ENCODE measurements at places on chromosomes 2 and 18.
A peak's percentile ranks its signal among the peaks of the same experiment; 100 is the strongest.

- no peak for DNase-seq
Measured at GRCh38 chr2:194252127-194252526, 1404.9 kb upstream of the SLC39A10 start.

GRCh38 chr2:240965905-240966456 lies 32.4 kb upstream of the SNED1 start:
- DNase-seq = no peak

DNA sequence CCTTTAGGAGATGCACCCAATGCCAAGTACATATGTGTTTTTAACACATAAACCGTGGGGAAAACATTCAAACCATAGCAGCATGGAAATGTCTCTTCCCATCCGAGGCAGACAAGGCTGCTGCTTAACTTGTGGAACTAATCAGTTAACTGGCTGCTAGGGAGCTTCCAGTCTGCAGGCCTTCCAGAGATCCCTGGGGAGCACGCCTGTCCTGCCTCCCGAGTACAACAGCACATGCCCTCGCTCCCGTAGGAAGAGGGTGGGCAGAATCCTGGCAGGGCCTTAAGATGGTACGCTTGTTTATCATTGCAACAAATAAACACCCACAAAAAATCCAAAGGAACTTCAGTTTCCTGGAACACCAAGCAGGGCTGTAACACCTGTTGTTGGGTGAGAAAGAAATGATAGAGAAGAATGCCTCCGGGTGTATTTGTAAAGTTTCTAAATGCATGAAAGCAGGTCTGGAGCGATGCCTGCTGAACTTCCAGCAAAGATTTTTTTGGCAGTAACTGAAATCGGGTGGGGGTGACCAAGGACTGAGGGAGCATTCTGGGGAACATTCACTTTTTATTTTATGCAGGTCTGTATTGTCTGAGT lies 56.2 kb downstream of the EDAR start:
- no peak for DNase-seq

GRCh38 chr2:101811226-101812015 lies 113.9 kb downstream of the MAP4K4 start:
- DNase-seq = no peak

- DNase-seq = no peak
Measured at GRCh38 chr2:70776266-70776665, 8.3 kb upstream of the ADD2 start.

DNA sequence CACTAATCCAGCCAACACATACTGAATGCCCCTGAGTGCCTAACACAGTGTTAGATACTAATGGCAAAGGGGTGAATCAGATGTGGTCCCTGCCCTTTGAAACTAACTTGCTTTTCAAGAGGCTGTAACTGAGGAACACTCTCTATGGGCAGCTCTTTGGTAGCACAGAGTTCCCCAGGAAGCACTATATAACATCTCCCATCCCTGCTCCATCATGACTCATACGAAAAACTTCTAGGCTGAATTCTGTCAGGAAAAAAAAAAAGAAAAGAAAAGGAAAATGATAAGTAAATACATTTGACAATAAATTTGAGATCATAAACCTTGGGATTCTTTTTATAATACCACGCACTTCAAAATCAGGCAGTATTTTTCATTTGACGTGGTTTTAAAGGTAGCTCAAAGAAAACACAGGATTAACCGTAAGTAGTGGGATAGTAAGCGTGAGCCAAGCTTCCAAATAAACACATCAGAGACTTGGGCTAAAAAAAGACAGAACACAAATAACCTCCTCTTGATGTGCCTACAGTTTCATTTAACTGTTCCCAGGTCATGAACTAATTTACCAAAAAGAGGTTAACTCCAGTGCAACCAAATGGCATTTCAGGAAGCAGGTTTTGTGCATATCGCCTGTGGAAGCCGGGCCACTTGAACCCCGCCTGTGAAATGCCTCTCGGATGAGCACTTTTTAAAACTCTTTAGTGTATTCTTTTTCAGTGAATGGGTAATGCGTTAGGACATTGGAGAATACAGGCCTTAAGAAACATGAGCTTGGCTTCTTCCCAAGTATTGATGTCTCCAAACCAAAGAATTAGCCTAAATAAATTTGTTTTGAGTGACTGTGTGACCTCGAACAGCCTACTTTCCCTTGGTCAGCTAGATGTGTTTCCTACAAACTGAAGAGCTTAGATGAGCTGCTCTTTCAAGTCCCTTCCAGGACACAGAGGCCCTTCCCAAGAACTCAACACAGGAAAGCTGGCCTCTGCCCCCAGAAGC lies 42.0 kb downstream of the RDH14 start:
- peak; percentile 70 for DNase-seq

DNA sequence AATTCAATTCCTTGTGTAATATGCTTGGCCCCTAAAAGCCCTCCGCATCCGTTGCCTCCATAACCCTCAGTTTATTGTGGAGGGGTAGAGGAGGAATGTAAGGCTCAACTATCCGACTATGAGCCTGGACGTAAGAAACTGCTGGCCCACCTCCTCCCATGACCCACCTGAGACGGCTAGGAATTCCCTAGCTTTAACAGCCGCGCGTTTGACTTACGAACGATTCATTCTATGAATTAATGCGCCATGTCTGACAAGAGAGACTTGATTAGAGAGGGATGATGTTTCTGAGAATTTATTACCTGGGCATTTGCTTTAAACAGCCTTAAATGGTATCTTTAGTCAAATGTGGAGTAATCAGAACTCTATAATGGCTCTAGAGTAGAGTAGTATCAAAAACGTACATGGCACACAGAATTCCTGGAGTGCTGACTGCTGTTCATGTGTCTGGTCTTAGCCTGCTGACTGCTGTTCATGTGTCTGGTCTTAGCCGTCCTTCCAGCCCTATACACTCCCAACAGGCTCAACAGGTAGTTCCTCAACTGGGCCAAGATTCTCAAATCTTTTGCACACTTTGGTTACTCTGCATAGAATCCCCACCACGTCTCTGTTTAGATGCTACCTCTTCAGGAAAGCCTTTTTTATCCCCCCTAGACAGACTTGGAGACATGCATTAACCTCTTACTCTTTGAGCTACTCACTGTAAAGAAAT lies 899 bp upstream of the GFPT1 start:
- DNase-seq = no peak

GRCh38 chr18:65817178-65817577 lies 66.4 kb downstream of the CDH7 start:
- DNase-seq = no peak

- peak; percentile 94 for DNase-seq
Measured at GRCh38 chr2:240433973-240434727, 1.3 kb upstream of the GPC1 start.

DNA sequence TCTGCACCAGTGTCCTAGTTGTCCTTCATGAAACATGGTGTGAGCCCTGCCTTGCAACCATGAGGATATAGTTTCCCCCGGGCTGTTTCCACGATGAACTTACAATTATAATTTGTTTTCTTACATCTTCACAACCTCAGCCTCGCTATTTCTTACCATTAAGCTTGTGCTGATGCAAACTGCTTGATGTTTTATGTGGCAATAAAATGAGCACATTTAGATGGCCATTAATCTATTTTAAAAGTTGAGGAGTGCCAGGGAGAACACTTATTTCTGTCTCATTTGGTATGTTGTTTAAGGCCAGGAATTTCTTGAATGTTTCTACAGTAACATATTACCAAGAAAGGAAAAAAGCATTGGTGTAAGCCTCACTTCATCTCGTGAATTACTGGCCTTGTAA lies 214.5 kb upstream of the SLC8A1 start:
- peak; percentile 24 for DNase-seq

GRCh38 chr18:13390711-13391110 lies 172.2 kb downstream of the LDLRAD4 start:
- DNase-seq = no peak

DNA sequence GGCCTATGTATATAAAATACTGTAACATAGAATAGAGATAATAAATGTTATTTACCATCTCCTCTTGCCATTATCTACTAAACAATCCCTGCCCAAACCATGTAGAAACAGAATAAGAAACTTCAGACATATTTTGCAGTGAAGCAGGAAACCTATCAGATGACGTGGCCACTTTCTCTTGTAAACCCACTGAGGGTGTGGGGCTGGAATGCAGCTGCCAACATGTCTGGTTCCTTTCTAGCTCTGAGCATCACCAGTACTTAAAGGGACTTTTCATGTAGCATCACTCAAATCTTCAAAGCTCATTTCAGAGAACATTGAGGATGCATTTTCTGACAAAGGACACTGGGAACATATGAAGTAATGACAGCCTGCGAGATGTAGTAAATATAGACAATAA lies 251.8 kb downstream of the LPIN1 start:
- DNase-seq = peak; percentile 67

- peak; percentile 53 for DNase-seq
Measured at GRCh38 chr2:227377467-227378351, 1.4 kb downstream of the TM4SF20 start.

DNA sequence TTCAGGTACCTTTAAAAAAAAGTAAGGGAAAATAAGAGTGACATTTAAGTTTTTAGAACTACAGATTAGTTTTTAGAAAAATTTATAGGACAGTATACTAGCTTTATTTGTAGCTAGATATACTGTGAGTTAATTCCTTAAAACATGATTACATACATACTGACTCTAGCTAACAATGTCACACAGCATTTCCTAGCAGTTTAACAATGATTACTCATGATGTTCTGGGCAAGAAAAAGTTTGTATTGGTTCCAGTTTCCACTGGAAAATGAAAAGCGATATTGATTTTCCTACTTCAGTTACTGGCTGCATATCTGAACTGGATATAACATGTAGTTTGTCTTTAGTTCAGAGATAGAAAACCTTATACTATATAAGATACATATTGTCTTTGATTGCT lies 19.4 kb downstream of the SLC39A6 start:
- no peak for DNase-seq

GRCh38 chr2:191233533-191233932 lies 11.7 kb upstream of the MYO1B start:
- DNase-seq = no peak

- peak; percentile 22 for DNase-seq
Measured at GRCh38 chr2:184270660-184271059, 327.7 kb upstream of the ZNF804A start.

GRCh38 chr2:56713978-56714377 lies 530.2 kb downstream of the CCDC85A start:
- peak; percentile 22 for DNase-seq

GRCh38 chr2:44010266-44010665 lies 14.5 kb upstream of the LRPPRC start:
- DNase-seq = no peak

GRCh38 chr2:134910763-134911399 lies 7.7 kb upstream of the CCNT2 start:
- no peak for DNase-seq

- no peak for DNase-seq
Measured at GRCh38 chr2:1612391-1613077, 131.8 kb downstream of the PXDN start.

- DNase-seq = no peak
Measured at GRCh38 chr18:56872140-56872539, 221.0 kb downstream of the WDR7 start.

DNA sequence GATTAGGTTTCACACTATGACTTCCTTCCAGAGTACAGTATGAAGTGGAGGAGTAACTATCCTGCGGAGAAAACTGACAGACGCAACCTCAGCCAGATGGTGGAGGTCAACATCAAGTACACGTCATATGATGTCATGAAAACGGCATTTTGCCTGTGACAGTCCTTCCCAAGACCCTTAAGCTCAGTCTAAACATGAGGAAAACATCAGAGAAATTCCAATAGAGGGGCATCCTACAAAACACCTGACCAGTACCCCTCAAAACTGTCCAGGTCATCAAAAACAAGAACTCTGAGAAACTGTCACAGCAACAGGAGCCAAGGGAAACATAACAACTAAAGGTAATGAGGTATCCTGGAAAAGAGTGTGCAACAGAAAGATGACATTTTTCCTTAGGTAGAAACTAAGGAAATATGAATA lies 1.7 kb downstream of the RNU4ATAC start:
- DNase-seq = peak; percentile 57

- DNase-seq = no peak
Measured at GRCh38 chr2:234961784-234962183, 10.0 kb downstream of the SH3BP4 start.

- DNase-seq = no peak
Measured at GRCh38 chr2:39338502-39338901, 94.7 kb upstream of the CDKL4 start.

DNA sequence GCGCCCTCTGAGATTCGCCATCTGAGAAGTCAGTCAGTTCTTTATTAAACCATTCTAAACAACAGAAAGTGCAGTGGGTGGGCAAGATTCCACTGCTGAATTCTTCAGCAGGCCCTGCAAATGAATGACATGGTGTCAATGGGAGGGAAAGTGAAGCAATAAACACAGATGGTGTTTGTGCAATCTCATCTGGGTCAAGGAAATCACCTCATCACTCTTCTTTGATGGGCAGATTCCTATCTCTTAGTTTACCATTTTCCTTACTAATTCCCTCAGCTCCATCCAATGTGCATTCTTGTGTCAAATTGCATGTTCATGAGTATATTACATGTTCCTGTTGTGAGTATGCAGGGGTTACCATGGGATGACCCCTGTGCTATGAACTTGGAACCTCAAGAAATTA lies 100.7 kb upstream of the CYP1B1 start:
- DNase-seq = peak; percentile 97

- peak; percentile 90 for DNase-seq
Measured at GRCh38 chr2:27992787-27993401, 102.4 kb downstream of the BABAM2 start.

GRCh38 chr2:670637-671036 lies 6.6 kb downstream of the TMEM18 start:
- DNase-seq = no peak

- DNase-seq = no peak
Measured at GRCh38 chr2:119697290-119698020, 18.5 kb downstream of the TMEM177 start.

DNA sequence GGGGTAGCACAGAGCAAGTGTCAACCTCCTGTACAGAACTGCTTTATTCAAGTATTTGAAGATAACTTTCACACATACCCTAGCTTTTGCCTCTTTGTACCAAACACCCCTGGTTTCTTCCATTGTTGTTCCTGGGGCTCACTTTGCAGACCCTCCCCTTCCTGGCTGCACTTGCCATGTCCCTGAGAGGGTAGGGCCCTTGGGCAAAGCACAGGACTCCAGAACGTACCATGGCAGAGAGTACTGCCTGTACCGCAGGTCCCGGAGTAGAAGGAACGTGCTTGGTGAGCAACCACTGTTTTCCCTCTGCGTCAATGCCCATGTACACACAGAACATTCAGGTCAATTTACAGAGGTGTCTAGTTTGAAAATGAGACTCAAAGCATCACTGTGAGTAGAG lies 290.4 kb downstream of the EN1 start:
- DNase-seq = no peak

GRCh38 chr2:29940706-29941105 lies 19.3 kb upstream of the ALK start:
- DNase-seq = no peak

DNA sequence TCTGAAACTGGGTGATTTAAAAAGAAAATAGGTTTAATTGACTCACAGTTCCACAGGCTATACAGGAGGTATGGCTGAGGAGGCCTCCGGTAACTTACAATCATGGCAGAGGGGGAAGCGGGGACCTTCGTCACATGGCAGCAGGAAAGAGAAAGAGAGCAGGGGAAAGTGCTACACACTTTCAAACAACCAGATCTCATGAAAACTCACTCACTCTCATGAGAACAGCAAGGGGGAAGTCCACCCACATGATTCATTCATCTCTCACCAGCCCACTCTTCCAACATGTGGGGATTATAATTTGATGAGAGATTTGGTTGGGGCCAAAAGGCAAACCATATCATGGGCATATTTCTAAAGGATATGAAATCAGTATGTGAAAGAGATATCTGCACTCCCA lies 12.0 kb upstream of the ARHGAP15 start:
- DNase-seq = no peak

- no peak for DNase-seq
Measured at GRCh38 chr2:144523596-144524117, 3.7 kb upstream of the ZEB2 start.

- peak; percentile 70 for DNase-seq
Measured at GRCh38 chr2:202221873-202222272, 16.5 kb downstream of the SUMO1 start.
